ENCODE measurements at places on chromosomes 3 and 15. TPM values are rescaled to one million over a fixed set of nuclear protein-coding genes. Genes with fewer than 3 reads are reported as not detected.
A peak's percentile ranks its signal among the peaks of the same experiment; 100 is the strongest.

- no peaks in the 10 kb centered on the region for H3K36me3 ChIP-seq
- no peaks in the 10 kb centered on the region for H3K4me1 ChIP-seq
- H3K27ac ChIP-seq, result no peak overlapping the region
- no peak for DNase-seq
- H3K4me3 ChIP-seq, result no peak overlapping the region
- no peaks in the 10 kb centered on the region for H3K27me3 ChIP-seq
These were observed 30.9 kb downstream of the UBE3A start for GRCh38 chr15:25407950-25408349.

The UTS2B gene
- total RNA-seq, result 0.75 TPM

GRCh38 chr15:51237816-51238215, 100.6 kb downstream of the CYP19A1 start:
- no peak for DNase-seq
- peaks cover 21% of the 10 kb centered on the region for H3K27me3 ChIP-seq
- H3K4me1 ChIP-seq, result no peaks in the 10 kb centered on the region
- H3K36me3 ChIP-seq, result no peaks in the 10 kb centered on the region

DNA sequence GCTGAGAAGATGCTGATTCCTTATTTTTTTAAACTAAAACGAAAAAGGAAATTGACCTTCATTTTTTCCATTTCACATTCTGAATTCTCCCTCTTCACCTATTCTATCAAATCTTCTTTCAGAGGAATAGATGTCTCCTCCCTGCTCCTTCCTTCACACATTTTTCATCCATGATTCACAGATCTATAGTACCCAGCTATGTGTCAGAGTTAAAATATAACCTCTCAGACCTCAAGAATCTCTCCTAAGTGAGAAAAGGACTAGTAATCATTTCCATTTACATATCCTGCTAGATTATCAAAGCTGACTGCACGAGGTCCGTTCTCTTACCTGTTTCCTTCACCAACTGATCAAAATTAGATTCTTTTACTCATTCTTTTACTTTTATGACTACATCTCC, 1297.6 kb upstream of the ALCAM start:
- peak; percentile 35 for DNase-seq
- no peak overlapping the region for H3K4me3 ChIP-seq
- no peak overlapping the region for H3K27ac ChIP-seq
- no peaks in the 10 kb centered on the region for H3K27me3 ChIP-seq
